ENCODE measurements at places on chromosomes 6 and 20.
A peak's percentile ranks its signal among the peaks of the same experiment; 100 is the strongest.

DNA sequence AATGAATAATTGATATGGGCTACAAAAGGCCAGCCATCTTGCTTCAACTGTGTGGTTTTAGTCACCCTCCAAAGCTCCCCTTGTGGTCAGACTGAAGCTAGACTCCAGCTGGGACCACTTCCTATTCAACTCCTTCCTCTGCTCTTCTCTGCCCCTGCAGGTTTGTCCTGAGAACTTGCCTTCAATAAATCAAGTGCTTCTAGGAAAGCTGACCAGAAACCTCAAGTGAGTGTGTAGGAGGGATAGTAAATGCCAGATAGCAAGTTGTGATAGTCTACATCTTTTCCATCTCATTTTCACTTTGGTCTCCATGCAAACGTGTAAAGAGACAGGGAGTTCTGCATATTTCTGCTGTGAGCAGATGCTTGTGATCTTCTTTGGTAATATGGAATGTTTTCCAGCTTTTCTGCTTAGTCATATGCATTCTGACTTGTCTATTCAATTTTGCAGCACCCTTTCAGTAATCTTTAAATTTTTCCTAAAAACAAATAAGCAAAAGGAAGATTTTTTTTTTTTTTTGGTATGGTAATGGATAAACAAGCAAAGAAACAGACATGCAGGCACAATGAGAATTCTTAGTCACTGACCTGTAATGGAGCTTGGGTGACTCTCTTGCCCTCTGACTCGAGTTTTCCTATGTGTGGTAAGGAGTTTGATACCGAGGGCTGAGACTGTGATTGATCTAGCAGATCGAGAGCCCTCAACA lies 201.3 kb upstream of the BTBD3 start:
- peak; percentile 72 for DNase-seq

DNA sequence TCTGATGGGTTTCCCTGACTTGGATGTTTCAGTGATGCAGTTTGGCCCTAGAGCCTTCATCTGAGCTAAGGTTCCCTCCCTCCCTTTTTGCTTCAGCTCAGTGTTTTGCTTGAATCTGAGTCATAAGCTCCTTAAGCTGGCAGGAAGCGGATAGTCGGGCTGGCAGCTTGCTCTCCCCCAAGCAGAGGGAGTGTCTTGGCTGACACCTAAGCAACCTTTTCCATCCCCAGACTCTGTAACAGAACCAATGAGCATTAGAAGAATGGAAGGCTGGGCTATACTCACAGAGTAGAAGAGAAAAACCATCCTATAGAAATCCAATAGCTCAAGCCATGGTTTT lies 98.3 kb downstream of the HAO1 start:
- DNase-seq, result peak; percentile 97

DNA sequence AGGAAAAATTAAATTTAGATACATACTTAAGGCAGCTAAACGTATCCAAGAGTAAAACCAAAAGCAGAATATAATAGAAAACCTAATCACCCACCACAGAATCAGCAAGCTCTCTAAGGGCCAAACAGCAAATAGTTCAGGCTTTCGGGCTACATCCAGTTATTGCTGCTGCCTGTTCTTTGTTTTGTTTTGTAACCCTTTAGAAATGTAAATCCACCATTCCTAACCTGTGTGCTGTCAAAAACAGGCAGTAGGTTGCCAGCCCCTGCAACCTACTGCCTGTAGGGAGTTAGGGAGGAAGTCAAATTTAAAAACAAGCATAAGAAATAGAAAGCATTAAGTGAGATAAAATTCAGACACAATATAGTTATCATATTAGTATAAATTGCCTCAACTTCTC lies 225.9 kb downstream of the PTPRT start:
- no peak for DNase-seq

DNA sequence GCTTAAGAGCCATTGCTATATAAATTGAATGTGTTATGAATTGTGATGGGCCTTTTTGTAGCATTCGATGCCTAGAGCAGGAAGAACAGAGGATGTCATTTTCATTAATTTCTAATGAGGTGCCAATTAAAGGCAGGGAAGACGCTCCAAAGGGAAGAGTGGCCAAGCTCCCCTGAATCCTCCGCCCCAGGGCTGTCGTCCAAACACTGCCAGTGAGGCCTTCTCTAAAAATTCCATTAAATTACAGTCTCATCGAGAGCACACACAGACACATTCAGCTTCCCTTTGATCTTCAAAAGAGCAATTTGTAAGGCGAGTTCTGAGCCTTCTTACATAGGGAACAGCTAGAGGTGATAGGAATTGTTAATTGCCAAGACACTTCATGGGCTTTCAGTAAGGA lies 300.0 kb downstream of the ZFAND3 start:
- DNase-seq, result no peak

GRCh38 chr20:47863315-47863965 lies 78.2 kb upstream of the SULF2 start:
- no peak for DNase-seq

- no peak for DNase-seq
Measured at GRCh38 chr6:7051780-7052442, 55.9 kb upstream of the RREB1 start.

- no peak for DNase-seq
Measured at GRCh38 chr6:155580904-155581303, 125.3 kb upstream of the NOX3 start.

DNA sequence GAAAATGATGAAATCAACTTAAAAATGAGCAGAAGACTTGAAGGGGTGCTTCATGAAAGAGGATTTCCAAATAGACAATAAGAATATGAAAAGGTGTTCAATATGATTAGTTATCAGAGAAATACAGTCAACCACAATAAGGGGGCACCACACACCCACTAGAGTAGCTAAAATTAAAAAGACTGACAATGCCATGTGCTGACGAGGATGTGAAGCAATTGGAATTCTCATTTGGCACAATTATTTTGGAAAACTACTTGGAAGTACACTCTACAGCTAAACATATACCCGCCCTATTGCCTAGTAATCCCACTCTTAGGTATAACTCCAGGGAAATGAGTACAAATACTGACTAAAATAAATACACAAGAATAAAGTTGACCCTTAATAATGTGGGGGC lies 45.0 kb downstream of the MOCS1 start:
- DNase-seq, result no peak

DNA sequence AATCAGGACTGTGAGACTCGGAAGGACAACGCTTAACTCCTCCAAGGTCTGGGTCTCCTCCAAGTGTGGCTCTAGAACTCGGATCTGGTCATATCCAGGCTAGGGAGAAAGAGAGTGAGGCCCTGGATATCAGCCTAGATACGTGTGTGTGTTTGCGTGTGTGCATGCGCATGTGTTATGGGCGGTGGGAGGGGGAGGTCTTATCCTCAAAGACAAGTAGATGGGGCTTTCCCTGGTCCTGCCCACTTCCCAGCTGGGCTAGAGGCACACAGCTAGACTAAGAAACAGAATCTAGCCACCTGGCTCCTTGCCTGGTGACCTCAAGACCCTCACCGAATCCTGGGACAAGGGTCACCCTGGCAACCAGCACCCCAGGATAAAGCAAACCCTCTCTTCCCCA lies 13.2 kb downstream of the CPNE5 start:
- DNase-seq, result no peak

GRCh38 chr6:10481101-10481500 lies 40.0 kb upstream of the GCNT2 start:
- no peak for DNase-seq

GRCh38 chr6:1016329-1017302 lies 295.3 kb upstream of the FOXQ1 start:
- DNase-seq, result no peak

GRCh38 chr20:63471002-63471716 lies 1.3 kb downstream of the KCNQ2 start:
- DNase-seq, result no peak

Measured in cardiac fibroblast (primary cell).